ENCODE measurements at places on chromosomes 5 and 9. TPM values are rescaled to one million over a fixed set of nuclear protein-coding genes. Genes with fewer than 3 reads are reported as not detected.
A peak's percentile ranks its signal among the peaks of the same experiment; 100 is the strongest.

GRCh38 chr9:4297786-4298254, 2.0 kb downstream of the GLIS3 start:
- DNase-seq = peak; percentile 63
- no peaks in the 10 kb centered on the region for H3K27me3 ChIP-seq
- peaks cover 48% of the 10 kb centered on the region for H3K4me1 ChIP-seq
- H3K36me3 ChIP-seq = no peaks in the 10 kb centered on the region
- peak overlapping the region; percentile 94 for H3K27ac ChIP-seq
- H3K4me3 ChIP-seq = peak overlapping the region; percentile 90

- no peak overlapping the region for H3K27ac ChIP-seq
- H3K27me3 ChIP-seq = no peaks in the 10 kb centered on the region
- H3K4me3 ChIP-seq = no peak overlapping the region
- no peaks in the 10 kb centered on the region for H3K36me3 ChIP-seq
- DNase-seq = no peak
- no peaks in the 10 kb centered on the region for H3K4me1 ChIP-seq
These were observed 348.9 kb downstream of the ARHGEF28 start for GRCh38 chr5:73974871-73975360.

DNA sequence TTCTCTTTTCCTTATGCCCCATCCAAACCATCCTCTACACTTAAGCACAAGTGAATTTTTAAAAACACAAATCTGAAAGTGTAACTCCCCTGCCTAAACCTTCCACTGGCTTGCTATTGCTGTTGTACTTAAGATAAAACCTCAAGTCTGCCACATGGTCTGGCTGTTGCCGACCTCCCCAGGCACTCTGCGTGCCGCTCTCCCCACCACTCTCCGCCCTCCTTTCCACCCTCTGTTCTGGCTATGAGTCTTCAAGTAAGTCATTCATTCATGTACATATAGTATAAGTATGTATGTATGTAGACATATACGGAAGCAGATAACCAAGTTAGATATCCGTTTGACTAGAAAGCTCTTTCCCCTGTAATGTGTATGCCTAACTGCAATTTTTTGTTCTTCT, 94.7 kb upstream of the ANKRD55 start:
- no peak for DNase-seq
- no peak overlapping the region for H3K4me3 ChIP-seq
- H3K36me3 ChIP-seq = no peaks in the 10 kb centered on the region
- no peaks in the 10 kb centered on the region for H3K27me3 ChIP-seq
- peak overlapping the region; percentile 90 for H3K27ac ChIP-seq

DNA sequence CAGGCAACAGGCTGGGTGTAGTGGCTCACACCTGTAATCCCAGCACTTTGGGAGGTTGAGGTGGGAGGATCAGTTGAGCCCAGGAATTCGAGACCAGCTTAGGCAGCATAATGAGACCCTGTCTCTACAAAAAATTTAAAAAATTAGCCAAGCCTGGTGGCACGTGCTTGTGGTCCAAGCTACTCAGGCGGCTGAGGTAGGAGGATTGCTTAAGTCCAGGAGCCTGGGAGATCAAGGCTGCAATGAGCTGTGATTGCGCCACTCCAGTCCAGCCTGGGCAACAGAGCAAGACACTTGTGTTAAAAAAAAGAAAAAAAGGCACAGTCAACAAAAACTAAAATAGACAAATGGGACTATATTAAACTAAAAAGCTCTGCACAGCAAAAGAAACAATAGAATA, 29.3 kb downstream of the ATP6V0E1 start:
- H3K36me3 ChIP-seq = 0 out of 2 replicates have a peak, but pooled peaks cover 3% of the 10 kb centered on the region
- no peak overlapping the region for H3K27ac ChIP-seq
- no peak overlapping the region for H3K4me3 ChIP-seq
- no peaks in the 10 kb centered on the region for H3K27me3 ChIP-seq

DNA sequence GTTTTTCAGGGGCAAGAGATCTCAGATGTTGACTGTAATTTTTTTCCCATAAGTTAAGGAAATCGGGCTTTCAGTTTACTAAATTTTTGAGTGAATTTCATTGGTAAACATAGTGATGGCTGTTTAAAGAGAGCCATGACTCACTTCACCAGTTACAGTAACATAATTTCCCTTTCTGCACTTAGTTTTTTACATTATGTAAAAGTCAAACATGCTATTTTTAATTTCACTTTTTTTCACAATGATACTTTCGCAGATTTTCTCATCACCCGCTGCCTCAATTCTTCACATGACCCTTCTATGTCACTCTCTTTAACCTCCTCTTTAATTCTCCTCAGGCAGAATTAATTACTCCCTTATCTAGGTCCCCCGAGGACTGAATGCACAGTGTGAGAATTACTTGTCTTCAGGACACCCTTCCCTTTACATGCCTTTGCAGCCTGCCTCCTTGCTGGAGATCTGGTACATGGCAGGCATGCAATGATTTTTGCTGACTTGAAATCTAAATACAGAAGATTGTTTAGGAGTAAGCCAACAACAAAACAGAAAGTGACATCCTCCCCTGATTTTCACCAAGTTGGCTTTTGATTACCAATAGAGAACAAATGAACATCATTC, 217.5 kb upstream of the S1PR3 start:
- no peak for DNase-seq
- H3K27ac ChIP-seq = peak overlapping the region; percentile 98
- no peak overlapping the region for H3K4me3 ChIP-seq
- peaks cover 53% of the 10 kb centered on the region for H3K4me1 ChIP-seq
- H3K36me3 ChIP-seq = no peaks in the 10 kb centered on the region

DNA sequence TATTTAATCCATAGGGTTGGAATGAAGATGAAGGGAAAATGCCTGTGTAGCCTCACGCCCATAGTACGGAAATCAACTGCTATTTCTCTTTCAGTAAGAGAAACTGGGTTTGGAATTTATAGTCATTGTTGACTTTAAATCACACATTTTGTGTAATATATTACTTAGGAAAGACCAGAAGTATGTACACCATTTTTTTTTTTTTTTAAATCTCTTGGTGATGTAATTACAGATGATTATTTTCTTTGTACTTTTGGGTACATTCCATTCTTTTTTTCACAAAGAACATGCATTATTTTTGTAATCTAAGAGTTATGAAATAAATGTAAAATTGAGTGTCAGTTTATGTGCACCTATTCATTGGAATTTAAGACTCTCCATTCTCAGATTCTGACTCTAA, 45.7 kb downstream of the POC5 start:
- H3K4me3 ChIP-seq = no peak overlapping the region

DNA sequence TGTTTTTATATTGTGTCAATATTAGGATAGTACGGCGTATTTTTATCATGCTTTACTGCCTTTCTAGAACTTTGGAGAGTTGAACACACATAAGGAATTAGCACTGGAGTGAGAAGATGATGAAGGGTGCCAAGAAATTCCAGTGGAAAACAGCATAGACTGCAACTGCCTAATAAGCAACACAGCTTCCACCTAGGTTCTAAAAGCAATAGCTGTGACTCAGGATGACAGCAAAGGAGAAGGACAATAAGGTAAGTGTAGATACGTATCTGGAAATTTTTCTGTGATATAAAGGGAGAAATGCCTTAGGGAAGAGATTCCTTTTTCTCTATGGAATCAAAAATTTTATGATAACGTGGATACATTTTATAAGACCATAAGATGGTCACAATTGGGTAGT, 7.4 kb downstream of the PTPRD start:
- DNase-seq = no peak
- H3K27me3 ChIP-seq = no peaks in the 10 kb centered on the region
- no peaks in the 10 kb centered on the region for H3K36me3 ChIP-seq
- no peak overlapping the region for H3K27ac ChIP-seq

DNA sequence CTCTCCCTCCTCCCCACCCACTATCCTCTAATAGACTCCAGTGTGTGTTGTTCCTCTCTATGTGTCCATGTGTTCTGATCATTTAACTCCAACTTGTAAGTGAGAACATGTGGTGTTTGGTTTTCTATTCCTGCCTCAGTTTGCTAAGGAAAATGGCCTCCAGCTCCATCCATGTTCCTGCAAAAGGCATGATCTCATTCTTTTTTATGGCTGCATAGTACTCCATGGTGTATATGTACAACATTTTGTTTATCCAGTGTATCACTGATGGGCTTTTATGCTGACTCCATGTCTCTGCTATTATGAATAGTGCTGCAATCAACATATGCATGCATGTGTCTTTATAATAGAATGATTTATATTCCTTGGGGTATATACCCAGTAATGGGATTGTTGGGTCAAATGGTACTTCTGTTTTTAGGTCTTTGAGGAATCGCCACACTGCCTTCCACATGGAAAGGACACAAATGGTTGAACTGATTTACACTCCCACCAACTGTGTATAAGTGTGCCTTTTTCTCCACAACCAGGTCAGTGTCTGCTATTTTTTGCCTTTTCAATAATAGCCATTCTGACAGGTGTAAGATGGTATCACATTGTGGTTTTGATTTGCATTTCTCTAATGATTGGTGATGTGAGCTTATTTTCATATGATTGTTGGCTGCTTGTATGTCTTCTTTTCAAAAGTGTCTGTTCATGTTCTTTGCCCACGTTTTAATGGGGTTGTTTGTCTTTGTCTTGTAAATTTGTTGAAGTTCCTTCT, 96.5 kb upstream of the DAB2 start:
- no peak overlapping the region for H3K27ac ChIP-seq
- H3K27me3 ChIP-seq = no peaks in the 10 kb centered on the region
- no peaks in the 10 kb centered on the region for H3K36me3 ChIP-seq
- H3K4me1 ChIP-seq = 0 out of 2 replicates have a peak, but pooled peaks cover 8% of the 10 kb centered on the region
- DNase-seq = no peak

FOXD4 gene
- total RNA-seq = not detected

CYSRT1 gene
- total RNA-seq = 9.0 TPM

- H3K27me3 ChIP-seq = peaks cover 29% of the 10 kb centered on the region
- H3K27ac ChIP-seq = no peak overlapping the region
- no peak overlapping the region for H3K4me3 ChIP-seq
- DNase-seq = no peak
- no peaks in the 10 kb centered on the region for H3K36me3 ChIP-seq
These were observed 75.3 kb upstream of the SV2C start for GRCh38 chr5:76007904-76008303.

PLPPR1 gene
- not detected for total RNA-seq

PCA3 gene
- not detected for total RNA-seq

DNA sequence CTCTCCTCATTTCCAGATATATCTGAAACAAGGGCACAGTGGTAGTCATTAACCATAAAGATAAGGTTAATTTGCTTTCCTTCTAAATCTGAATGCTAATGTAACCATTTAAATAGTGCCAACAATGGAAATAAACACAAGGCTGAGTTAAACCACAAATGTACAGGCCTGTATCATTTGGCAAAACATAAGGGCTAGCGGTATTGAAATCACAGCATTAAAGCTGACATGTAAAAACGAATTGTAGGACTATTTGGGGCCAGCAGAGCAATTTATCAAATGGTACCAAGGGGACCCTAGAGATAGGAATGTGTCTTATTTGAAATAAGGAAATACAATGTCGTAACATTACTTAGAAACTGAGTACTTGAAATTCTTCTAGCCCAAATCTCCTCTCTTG, 247.5 kb upstream of the RPS23 start:
- no peak overlapping the region for H3K4me3 ChIP-seq
- no peak for DNase-seq
- H3K27ac ChIP-seq = no peak overlapping the region
- H3K27me3 ChIP-seq = no peaks in the 10 kb centered on the region
- no peaks in the 10 kb centered on the region for H3K4me1 ChIP-seq

CDC14B gene
- 43.3 TPM for total RNA-seq

GRCh38 chr9:76092572-76092971, 202.1 kb downstream of the PCSK5 start:
- H3K27ac ChIP-seq = no peak overlapping the region
- no peak for DNase-seq
- 0 out of 2 replicates have a peak, but pooled peaks cover 3% of the 10 kb centered on the region for H3K36me3 ChIP-seq
- H3K4me1 ChIP-seq = no peaks in the 10 kb centered on the region
- H3K27me3 ChIP-seq = no peaks in the 10 kb centered on the region
- no peak overlapping the region for H3K4me3 ChIP-seq

LEAP2 gene
- total RNA-seq = 4.5 TPM

- no peak for DNase-seq
- H3K27ac ChIP-seq = no peak overlapping the region
- H3K36me3 ChIP-seq = no peaks in the 10 kb centered on the region
- H3K4me3 ChIP-seq = no peak overlapping the region
- peaks cover 18% of the 10 kb centered on the region for H3K27me3 ChIP-seq
These were observed 19.1 kb upstream of the ADCY2 start for GRCh38 chr5:7376871-7377270.

- no peak overlapping the region for H3K27ac ChIP-seq
- H3K4me1 ChIP-seq = 0 out of 2 replicates have a peak, but pooled peaks cover 6% of the 10 kb centered on the region
- no peak overlapping the region for H3K4me3 ChIP-seq
- H3K27me3 ChIP-seq = 0 out of 2 replicates have a peak, but pooled peaks cover 3% of the 10 kb centered on the region
These were observed 2.4 kb upstream of the MOB3B start for GRCh38 chr9:27532046-27532445.

CNTFR gene
- not detected for total RNA-seq

DNA sequence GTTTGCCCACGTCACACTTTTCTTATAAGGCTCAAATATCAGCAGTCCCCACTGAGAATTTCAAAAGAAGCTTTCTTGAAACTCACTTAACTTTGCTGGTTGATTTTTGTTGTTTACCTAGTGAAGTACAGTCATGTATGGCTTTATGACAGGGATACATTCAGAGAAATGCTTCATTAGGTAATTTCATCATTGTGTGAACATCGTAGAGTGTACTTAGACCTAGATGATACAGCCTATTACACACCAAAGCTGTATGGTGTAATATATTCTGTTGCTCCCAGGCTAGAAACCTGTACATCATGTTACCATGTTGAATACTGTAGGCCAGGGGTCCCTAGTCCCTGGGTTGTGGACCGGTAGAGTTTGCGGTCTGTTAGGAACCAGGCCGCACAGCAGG, 177.0 kb downstream of the ARRDC3 start:
- no peak for DNase-seq
- H3K36me3 ChIP-seq = no peaks in the 10 kb centered on the region
- no peaks in the 10 kb centered on the region for H3K4me1 ChIP-seq
- no peak overlapping the region for H3K4me3 ChIP-seq
- no peak overlapping the region for H3K27ac ChIP-seq

DNA sequence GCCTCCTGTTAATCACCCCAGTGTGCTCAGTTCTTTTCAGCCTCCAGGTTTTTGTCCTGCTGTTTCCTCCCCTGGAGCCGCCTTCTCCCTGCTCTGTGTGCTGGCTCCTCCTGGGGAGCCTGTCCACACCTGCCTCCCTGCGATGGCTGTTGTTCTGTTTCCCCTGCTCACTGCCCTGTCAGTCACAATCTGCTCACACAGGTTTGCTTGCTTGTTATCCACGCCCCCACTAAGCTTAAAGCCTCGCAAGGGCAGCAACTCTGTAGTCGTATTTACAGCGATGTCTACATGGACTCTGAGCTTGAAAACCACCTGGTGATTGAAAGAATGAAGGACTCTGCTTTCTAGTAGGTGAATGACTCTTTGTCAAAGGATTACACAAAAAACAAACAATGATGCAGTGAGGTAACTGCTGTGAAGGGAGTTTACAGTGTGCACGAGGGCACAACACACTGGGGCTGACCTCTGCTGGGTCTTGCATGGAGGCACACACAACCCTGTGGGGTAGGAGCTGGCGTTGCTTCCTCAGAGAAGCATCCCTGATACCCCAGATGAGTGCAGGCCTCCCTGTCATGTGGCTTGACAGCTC, 39.6 kb upstream of the TEX48 start:
- no peak for DNase-seq
- no peaks in the 10 kb centered on the region for H3K27me3 ChIP-seq
- no peak overlapping the region for H3K27ac ChIP-seq
- H3K4me1 ChIP-seq = peaks cover 25% of the 10 kb centered on the region
- H3K4me3 ChIP-seq = no peak overlapping the region

All from PC-9 (cell line).